ENCODE measurements at places on chromosomes 6 and 20.
A peak's percentile ranks its signal among the peaks of the same experiment; 100 is the strongest.

DNA sequence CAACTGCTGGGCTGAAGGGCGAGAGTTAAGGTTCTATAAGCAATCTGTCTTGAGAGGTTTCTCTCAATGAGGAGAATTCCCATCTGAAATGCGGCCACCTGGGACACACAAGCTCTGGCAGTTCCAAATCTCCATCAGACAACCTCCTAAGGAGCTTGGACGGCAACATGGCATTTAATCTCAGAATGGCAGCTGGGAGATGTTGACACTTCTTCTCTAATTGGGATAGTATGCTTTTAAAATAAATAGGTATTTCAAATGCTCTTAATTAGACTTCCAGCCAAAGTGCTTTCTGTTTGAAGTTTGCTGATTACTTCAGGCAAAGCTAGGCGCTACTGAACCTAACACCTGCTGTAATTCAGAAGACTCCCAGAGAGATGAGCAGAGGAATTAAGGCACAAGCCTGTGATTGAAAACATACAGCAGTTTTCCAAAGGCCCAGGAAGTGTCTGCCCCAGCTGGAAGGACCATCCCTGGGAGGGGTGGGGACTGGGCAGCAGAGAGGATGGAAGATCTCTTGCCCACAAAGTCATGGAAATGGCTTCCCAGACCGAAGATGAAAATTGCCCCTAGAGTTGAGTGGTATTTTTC lies 59.1 kb upstream of the KCNK16 start:
- DNase-seq = peak; percentile 38

- DNase-seq = no peak
These were observed 58.2 kb upstream of the TNFAIP3 start for GRCh38 chr6:137808836-137809315.

DNA sequence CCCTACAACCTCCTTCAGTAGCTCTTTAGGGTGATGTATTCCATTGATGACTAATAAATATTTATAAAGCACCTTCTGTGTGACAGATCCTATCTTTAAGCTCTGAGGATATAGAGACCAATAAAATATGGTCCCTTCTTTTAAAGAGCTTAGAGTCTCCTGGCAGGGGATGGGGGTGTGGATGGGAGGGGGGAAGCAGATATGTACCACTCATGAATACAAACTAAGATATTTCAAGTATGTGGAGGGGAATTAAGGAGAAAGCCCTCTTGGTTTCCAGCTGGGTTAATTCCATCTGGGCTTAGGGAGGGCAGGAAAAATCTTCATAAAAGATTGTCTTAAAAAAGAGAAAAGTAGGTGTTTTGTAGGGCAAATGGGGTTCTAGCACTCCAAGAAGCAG lies 21.6 kb upstream of the FBXO9 start:
- peak; percentile 52 for DNase-seq

DNA sequence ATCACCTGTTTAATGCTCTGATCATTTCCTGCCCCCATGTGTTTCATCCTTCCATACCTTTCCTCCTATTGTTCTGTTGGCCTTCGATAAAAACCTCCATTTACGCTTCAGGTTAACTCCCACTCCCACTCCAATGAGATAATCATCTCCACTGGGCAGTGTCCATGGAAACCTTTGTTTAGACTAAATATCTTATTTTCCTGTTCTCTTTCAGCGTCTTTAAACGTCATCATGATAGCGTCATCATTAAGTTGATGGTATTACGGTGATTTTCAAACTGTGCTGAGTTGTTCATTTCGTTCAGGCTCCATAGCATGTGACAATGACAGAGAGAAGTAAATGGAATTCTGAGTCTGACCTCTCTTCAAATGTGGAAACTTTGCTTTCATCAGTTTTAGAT lies 970.5 kb upstream of the SLC35B3 start:
- no peak for DNase-seq

GRCh38 chr20:59620860-59621505 lies 16.6 kb downstream of the PHACTR3 start:
- DNase-seq = no peak

GRCh38 chr6:111952821-111953540 lies 79.7 kb upstream of the FYN start:
- DNase-seq = no peak

- DNase-seq = peak; percentile 98
These were observed 39.7 kb downstream of the SIRPA start for GRCh38 chr20:1934721-1935573.

DNA sequence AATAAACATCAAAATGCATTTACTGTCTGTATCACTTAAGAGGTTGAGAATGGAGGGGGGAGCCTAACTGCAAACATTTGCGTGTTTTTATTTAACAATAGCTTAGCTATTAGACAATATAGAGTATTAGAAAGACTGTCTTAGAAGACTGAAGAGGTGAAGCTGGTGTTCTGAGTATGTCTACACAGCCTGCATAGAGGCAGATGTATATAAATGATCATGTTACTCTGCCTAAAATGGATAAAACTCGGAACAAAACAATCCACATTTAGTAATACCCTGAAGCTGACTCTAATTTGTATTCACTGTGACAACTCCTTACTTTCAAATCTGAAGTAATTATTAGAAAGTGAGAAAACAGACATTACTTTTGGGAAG lies 181.9 kb downstream of the GMPR start:
- no peak for DNase-seq

DNA sequence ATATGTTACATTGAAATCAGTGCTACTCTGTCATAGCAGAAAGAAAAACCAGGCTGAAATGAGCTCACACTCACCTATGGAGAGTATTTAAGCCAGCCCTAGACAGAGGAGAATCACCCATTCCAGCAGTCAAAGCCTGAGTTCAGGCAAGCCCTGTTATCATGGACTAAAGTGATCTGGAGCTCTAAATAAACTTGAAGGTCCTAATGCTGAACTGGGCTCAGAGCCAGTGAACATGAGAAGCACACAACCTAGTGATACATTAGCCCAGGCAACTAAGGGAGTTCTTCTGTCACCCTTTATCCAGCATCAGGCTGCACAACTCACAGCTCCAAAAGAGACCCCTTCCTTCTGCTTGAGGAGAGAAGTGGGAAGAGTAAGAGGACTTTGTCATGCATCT lies 425.0 kb downstream of the COL12A1 start:
- DNase-seq = no peak

DNA sequence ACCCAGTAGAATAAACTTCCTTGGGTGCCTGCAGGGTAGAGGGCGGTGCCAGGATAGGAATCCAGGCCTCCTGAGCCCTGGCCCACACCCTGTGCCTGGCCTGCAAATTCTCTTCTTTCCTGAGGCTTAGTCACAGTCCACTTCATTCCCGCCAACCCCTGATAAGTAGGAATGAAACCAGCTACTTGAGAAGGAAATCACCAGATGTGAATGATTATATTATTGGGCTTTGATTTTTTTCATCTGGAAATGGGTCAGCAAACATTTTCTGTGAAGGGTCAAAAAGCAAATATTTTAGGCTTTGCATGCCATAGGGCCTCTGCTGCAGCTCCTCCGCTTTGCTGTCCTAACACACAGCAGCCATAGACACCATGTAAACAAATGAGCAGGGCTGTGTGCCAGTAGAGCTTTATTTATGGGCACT lies 50.2 kb downstream of the STK35 start:
- DNase-seq = peak; percentile 80

DNA sequence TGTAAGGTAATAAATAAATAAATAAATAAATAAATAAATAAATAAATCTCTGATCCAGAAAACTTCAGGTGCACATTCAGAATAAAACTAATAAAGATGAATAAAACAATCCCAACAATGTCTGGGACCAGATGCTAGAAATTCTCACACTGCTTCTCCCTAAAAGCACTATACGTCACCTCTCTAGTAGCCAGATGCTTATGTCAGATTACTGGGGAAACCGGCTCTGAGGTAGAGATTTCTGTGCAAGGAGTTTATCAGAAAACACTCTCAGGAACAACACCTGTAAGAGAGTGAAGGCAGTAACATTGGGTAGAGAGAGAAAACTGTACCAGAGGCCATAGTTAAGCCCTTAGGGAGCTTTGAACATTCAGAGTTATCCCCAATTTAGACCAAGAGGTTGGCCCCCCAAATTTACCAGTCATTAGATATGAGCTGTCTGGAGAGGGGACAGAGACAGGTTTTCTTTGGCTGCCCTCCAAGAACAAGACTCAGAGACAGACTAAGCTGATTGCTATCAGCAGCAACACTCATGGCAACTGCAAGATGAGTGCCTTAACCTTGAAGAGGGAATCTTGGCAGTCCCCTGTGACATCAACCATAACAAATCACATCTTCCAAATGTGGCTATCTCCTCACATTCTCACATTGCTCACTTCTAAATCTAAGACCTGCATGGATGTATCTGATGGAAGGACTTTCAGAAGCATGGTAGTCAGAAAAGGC lies 151.2 kb upstream of the BMP5 start:
- DNase-seq = no peak

DNA sequence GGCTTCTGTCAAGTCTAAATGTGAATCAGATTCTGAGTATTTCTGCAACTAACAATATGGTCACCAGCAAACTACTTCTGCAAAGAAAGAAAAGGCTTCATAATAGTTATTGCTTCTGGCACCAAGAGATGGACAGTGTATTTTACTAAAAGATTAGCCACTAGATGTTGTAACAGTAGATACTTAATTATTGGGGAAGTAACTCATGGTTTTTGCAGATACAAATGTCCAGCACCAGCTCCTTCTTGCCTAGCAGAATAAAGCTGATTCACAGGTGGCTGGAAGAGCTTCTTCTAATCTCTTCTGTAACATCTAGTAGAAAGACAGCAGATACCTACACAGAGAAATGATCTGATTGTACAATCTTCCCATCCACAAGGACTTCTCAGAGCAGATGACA lies 21.2 kb downstream of the ATXN1 start:
- DNase-seq = no peak

GRCh38 chr6:25961619-25962148 lies 918 bp upstream of the TRIM38 start:
- no peak for DNase-seq

DNA sequence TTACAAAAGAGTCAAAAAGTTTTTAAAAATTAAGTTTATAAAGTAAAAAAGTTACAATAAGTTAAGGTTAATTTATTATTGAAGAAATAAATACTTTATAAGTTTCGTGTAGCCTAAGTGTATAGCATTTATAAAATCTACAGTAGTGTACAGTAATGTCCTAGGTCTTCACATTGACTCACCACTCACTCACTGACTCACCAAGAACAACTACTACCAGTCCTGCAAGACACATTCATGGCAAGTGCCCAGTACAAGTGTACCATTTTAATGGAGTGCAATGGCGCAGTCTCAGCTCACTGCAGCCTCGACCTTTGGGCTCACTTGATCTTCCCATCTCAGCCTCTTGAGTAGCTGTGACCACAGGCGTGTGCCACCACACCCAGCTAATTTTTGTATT lies 128.2 kb downstream of the GPX5 start:
- DNase-seq = no peak

DNA sequence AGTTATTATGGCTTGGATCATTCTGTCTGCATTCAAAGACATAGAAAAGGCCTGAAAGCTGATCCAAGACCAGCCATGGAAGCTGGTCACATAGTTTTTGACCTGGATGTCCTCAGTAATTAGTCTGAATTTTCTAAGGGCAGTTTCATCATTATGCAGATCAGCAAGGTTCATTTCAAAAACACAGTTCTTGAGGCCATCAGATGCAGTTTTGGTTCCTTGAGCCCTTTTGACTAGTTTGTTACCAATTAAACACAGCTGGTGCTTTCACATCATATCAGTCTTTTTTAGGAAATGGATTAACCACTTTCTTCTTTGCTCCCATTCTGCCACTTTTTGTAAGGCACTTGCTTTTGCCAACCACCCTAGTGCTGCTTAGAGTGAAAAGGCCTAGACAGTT lies 129.4 kb downstream of the NCOA3 start:
- no peak for DNase-seq

GRCh38 chr6:80508885-80509630 lies 402.6 kb downstream of the BCKDHB start:
- no peak for DNase-seq

DNA sequence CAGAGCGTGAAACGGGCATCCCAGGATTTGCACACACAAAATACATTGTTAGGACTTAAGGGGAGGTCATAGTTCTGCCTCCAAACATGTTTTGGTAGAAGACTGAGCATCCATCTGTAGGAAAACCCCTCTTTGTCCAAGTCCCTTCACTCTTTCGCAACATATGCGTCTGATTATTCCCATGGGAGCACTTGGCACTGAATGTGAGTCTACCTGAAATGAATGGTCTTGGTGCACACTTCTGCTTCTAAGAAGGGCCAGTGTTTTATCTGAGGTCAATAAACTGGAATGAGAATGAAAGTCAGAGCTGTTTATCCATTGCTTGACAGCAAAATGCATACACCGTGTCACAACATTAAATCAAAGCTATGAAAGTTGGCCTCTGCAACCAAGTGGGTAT lies 33.0 kb downstream of the GJA10 start:
- no peak for DNase-seq

GRCh38 chr6:169789146-169789943 lies 37.9 kb downstream of the ERMARD start:
- DNase-seq = peak; percentile 75

- no peak for DNase-seq
These were observed 22.2 kb downstream of the TSHZ2 start for GRCh38 chr20:52994184-52994970.

All from osteoblast (primary cell).